Hematopoietic multipotent progenitor cell (in vitro differentiated cells): ENCODE measurements at places on chromosomes 7 and 10. TPM values are rescaled to one million over a fixed set of nuclear protein-coding genes. Genes with fewer than 3 reads are reported as not detected.

DNA sequence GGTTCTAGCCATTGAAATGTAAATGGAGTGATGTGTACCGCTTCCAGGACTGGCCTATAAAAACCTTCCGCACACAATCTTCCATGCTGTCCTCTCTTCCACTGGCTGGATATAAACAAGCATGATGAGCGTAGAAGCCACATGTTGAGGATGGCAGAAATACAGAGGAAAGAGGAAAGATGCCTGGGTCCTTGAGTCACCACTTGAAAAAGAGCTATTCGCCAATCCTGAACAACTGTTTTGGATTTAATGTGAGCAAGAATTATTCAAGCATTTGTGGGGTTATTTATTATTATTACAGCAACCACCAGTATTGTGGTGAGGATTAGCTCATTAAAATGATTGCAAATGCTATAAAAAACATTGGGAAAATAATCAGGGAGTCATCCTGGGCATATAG is 45.8 kb upstream of the PLXNA4 start:
- no peak for DNase-seq

Gene CBX3
- 72.7 TPM for total RNA-seq

Gene HTR7
- total RNA-seq, result 0.27 TPM

DNA sequence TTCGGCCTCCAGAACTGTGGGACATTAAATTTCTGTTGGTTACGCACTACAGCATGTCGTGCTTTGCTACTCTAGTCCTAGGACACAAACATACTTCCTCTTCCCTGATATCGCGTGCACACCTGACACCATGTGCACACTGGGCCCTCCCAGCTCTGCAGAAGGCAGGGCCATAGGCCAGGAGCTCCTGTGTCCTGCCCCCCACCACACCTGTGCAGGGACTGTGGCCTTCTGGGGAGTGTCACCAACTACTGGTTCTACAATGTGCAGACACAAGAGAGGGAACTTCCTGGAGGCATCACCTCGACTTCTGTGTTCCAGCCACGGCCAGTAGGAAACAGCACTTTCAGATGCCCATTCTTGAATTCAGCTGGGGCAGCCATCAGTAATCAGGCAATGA is 646.4 kb upstream of the MGMT start:
- no peak for DNase-seq

GRCh38 chr10:104230490-104230889 is 1.7 kb downstream of the CFAP43 start:
- DNase-seq, result no peak

- peak; percentile 76 for DNase-seq
These were observed 7.2 kb upstream of the PGAM2 start for GRCh38 chr7:44072364-44073231.

Gene TEX47
- not detected for total RNA-seq

DNA sequence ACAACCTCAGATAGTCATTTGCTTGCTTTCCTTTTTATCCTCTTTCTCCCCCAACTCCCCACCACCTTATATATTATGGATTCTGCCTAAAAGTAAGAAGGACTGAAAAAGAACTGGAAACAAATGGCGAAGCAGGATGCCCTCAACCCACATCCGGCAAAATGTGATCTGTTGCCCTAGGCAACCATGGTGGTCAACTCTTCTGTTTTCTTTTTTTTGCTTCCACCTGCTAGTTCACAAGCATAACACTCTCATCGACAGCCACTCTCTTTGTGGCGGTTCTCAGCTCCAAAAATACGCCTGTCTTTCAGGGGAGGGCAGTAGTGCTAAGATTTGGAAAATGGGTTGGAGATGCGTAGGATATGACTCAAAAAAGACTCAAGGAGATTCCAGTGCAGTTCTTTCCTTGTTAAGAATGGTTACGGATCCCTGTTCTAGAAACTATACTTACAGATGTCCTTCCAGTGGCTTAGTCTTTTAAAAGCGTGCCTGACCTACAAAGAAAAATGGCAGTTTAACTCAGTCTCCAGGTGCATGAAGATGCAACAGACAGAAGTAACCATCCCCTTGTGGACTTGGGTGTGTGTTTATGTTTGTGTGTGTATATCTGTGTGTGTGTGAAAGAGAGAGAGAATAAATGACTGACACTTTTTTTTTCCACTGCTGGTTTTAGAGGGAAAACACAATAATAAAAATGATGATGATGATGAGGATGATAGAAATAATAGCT is 10.7 kb downstream of the APBB1IP start:
- peak; percentile 88 for DNase-seq

GRCh38 chr7:49520951-49521350 is 252.5 kb upstream of the VWC2 start:
- DNase-seq, result no peak

Gene UBTD1
- total RNA-seq, result 4.6 TPM

Gene PHKG1
- total RNA-seq, result 1.1 TPM

Gene GRB10
- total RNA-seq, result 65.2 TPM

DNA sequence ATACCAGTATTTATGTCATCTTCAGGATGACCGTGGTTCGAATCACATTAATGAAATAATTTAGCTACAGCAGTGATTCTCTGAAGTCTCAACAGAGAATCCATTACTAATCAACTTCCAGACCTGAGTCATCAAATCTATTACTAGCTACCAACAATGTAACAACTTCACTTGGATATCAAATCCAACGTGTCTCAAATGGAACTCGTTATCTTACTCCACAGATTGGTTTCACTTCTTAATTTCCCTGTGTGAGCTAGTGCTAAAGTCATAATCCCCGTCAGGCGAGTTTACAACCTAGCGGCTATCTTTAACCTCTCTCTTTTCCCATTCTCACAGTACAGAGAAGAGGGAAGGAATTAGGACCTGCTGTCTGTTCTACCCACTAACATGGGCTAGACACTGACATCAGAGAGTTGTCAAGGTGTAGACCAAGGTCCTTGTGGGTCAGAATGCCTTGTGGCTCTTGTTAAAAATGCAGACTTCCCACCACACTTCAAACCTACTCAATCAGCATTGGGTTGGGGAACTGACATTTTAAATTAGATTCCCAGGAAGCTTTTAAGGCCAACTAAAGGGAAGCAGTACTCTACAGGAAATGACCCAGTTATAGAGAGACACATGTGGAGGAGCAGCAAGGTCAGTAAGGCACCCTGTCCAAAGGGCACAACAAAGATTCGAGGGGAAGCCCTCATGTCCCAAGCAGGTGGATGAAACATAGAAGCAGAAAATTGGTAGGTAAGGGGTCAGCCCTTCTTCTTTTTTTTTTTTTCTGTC is 57.3 kb upstream of the GSAP start:
- DNase-seq, result no peak

DNA sequence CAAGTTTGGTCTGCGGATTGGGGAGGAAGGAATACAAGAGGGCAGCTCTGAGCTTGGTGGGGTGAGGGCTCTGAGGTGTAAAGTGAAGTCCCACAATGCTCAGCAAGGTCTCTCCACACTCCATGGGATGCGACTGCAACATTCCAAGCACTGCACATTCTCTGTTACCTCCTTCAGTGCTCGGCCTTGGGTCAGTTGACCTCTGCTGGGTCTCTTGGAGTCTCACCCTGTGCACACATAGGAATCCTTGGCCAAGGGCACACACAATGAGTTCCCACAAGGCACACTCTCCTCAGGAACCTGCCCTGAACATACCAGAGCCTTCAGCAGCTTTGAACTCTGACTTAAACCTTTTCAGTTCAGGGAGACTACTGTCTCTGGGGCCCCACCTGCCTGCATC is 2.4 kb upstream of the WDFY4 start:
- DNase-seq, result no peak

Gene HYAL4
- not detected for total RNA-seq

DNA sequence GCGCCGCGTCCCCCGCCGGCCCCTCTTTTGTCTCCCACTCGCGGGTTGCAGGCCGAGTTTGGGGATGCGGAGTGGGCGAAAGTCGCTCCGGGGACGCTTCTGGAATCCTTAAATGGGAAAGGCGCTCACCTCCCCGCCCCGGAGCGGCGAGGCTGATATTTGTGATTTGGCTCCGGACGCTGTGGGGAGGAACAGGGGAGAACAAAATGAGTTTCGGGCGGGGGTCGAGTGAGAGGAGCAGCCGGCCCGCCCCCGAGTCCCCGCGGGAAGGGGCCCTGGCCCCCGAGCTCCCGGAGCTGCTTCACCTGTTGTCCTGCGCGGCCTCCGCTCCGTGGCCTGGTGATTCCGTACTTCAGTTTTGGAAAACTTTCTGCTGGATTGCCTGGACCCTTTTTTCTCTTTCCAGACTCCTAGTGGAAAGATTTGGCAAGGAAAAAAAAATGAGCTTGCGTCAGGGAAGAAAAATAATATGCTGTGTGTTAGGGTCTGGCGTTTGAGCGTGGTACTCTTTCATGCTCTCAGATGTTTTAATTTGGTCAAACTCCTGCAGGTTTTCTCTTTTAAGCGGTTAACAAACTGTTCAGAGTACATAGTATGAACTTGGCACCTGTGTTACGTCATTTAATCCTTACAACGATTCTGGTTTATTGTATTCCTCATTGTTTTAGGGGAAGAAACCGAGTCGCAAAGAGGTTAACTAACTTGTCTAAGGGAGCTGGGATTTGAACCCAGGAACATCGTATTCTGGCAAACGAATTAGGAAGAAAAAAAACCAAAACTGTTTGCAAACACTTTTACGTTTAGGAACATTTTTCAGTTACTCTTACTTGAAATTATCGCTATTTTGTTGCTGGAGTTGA is 924 bp downstream of the BMPR1A start:
- peak; percentile 27 for DNase-seq

Gene SPDYE3
- not detected for total RNA-seq

Gene SPDYE2B
- total RNA-seq, result not detected
